ENCODE measurements at places on chromosomes 1 and 21.

GRCh38 chr1:15100121-15100879 is 53.2 kb upstream of the TMEM51 start:
- ATAC-seq = peak; percentile 60

DNA sequence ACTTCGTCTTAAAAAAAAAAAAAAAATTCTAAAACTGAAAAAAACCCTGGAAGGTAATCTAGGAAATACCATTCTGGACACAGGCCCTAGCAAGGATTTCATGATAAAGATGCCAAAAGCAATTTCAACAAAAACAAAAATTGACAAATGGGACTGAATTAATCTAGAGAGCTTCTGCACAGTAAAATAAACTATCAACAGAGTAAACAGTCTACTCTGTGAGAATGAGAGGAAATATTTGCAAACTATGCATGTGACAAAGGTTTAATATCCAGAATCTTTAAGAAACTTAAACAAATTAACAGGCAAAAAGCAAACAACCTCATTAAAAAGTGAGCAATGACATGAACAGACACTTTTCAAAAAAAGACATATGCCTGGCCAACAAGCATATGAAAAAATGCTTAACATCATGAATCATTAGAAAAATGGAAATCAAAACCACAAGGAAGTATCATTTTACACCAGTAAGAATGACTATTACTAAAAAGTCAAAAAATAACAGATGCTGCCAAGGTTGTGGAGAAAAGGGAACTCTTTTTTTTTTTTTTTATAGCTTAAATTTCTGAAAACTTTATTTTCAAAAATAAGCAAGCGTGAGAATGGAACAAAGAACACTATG is 29.4 kb upstream of the RNPC3 start:
- no peak for ATAC-seq

DNA sequence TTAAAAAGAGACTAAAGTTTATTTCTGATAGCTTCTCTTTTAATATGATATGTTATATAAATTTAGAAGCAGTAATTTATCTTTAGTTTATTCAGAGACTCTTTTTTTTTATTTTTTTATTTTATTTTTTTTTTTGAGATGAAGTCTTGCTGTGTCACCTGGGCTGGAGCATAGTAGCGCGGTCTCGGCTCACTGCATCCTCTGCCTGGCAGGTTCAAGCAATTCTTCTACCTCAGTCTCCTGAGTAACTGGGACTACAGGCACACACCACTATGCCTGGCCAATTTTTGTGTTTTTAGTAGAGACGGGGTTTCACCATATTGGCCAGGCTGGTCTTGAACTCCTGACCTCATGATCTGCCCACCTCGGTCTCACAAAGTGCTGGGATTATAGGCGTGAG is 89.6 kb downstream of the DISP1 start:
- no peak for ATAC-seq

DNA sequence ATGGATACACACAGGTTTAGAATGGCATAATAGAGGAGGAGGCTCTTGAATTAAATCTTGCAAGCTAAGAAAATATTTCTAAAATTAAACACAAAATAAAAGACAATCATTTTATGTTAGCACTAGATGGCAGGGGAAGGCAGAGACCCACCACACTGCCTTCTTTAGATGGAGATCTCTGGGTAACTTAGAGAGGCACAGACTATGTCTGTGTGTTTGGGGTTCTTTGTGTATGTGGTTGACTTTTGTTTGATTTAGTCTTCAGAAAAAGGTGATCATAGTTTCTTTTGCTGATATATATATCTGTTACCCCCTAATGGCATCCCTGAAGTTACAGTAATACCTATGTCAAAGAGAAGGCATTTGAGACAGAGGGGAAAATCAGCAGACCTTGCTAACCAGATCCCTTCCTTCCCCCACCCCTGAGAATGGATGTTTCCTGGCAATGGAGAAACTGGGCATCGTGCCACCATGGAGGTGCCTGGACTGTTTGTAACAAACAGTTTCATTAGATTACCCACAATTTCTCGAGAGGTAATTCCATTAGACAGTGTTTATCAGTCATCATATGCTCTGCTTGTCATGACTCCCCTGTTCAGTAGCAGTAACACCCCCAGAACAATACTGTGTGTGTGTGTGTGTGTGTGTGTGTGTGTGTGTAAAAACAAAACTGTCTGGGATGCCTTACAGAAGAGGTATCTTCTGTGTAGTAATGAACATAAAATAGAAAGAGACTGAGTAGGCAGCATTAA is 228.3 kb upstream of the DEPDC1 start:
- ATAC-seq = no peak

All from stimulated activated memory B cell treated with anti-CD40 and anti-IgM and Interleukin-4, amounts not matched to agents 10 μg/mL and 1 μg/mL and 100 μg/mL, for 72 hours (primary cell).